ENCODE measurements at places on chromosomes 3 and 15. TPM values are rescaled to one million over a fixed set of nuclear protein-coding genes. Genes with fewer than 3 reads are reported as not detected.
A peak's percentile ranks its signal among the peaks of the same experiment; 100 is the strongest.

- no peak for DNase-seq
Observed at GRCh38 chr3:14322667-14323295, 79.6 kb upstream of the SLC6A6 start.

DNA sequence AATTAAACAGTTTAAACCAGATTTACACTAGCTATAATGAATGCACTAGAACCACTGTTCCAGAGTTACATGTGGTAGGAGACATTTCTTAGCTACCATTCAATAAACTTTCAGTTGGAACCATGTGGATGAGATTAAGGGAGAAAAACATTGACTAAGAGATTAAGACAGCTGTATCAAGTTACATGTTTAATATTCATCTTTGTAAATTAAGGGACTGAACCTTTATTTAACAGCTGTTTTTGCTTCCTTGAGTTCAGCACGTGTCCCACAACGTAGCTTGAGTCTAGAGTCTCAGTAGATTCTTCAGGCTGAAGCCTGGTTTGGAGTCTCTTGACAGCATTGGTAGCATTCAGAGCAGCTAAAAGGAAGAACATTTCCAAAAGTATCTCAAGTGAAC is 27.2 kb upstream of the CFAP44 start:
- DNase-seq, result no peak

GRCh38 chr3:114093016-114093380 is 36.5 kb downstream of the QTRT2 start:
- DNase-seq, result no peak

DNA sequence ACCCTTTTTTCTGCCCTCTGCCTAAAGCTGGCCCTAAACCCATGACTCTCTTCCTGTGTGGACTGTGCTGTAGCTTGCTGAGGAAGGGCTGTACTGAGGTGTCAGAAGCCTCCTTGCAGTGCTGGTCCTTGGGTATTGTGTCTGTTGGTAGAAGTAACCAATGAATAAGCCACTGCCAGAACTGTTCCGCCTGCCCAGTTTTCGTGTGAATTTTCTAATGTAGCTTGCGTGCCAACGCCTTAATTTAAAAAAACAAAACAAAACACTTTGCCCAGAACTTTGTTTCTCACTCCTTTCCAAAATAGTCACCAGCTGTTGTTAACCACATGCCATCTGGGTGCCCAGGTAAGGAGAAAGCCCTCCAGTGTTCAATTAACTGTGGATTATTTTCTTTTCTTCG is 101.9 kb downstream of the KLHL25 start:
- DNase-seq, result no peak

- DNase-seq, result peak; percentile 22
Observed at GRCh38 chr15:72227720-72228119, 3.3 kb downstream of the PKM start.

DNA sequence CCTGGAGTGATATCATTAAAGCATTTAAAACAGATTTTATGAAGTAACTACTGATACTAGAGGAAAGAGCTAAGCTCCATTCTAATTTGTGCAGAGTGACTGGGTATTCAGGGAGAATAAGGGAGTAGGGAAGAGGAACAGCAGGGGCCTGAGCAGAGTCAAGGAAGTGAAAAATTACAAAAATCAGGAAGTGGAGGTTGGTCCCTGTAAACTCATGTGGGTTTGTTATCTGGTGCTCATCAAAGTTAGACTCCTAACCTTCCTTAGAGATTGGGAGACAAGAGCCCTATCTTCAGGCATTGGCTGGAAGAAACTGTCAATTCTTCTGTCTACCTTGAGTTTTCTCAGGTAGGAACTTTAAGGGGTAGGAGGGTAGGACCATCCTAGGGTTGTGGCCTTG is 82.5 kb downstream of the NEK11 start:
- DNase-seq, result no peak

DNA sequence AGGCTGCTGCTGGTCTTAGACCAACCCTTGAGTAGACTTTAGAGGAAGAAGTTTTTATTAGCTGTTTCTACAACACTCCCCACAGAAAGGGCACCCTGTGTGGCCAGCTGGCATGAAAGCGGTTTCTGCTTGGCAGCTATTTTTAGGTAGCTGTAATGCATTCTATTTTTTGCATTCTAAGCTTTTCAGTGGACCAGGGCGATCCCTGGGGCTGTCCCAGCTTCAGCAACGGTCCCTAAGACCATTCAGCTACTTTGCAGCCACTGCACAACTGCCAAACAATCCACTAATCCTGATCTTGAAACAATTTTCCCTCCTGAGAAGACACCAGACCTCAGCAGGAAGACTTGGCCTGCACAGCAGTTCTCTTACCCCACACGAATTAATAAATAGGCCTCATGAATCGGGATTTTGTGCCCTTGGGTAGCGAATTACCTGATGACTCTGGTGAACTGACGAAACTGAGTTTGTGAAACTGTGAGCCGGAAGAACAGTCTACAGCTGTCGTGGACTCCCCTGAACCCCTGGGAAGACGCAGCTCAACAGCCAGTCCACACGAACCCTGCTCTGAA is 14.6 kb upstream of the TFRC start:
- DNase-seq, result peak; percentile 76

- DNase-seq, result no peak
Observed at GRCh38 chr3:174581558-174581957, 277.6 kb upstream of the NAALADL2 start.

DNA sequence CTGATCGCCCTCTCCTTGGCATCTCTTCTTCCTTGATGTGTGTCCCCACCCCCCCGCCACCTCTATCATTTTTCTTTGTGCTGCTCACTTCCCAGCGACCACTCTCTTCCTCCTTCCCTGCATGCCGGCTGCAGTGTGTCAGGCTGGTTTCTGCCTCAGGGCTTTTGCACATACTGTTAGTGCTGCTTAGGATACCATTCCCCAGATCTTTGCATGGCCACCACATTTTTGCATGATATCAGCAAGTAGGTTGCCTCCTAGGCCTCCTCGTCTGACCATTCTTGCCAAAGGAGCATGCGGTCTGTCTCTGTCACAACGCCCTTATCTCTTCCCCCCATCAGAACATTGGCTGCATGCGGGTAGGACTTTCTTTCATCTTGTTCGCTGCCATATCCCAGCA is 12.5 kb downstream of the FBLN2 start:
- no peak for DNase-seq

DNA sequence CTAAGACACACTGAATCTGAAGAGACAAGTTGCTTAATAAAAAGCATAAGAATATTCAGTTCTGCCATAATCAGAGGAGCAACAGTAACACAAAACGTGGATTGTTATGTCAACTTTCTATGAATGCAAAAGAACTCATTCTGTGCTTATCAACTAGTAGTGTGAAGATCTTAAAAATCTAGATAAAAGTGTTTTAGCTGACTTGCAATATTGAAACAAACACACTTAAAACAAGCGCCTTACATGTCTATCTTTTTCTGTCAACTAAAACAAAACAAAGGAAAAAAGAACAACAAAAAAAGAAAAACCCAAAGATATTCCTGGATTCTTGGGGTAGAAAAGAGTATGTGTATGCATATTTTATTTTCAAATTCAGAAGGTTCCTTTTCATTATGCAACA is 37.7 kb downstream of the TASOR start:
- DNase-seq, result no peak

GRCh38 chr15:98433856-98434255 is 214.5 kb upstream of the IGF1R start:
- no peak for DNase-seq

DNA sequence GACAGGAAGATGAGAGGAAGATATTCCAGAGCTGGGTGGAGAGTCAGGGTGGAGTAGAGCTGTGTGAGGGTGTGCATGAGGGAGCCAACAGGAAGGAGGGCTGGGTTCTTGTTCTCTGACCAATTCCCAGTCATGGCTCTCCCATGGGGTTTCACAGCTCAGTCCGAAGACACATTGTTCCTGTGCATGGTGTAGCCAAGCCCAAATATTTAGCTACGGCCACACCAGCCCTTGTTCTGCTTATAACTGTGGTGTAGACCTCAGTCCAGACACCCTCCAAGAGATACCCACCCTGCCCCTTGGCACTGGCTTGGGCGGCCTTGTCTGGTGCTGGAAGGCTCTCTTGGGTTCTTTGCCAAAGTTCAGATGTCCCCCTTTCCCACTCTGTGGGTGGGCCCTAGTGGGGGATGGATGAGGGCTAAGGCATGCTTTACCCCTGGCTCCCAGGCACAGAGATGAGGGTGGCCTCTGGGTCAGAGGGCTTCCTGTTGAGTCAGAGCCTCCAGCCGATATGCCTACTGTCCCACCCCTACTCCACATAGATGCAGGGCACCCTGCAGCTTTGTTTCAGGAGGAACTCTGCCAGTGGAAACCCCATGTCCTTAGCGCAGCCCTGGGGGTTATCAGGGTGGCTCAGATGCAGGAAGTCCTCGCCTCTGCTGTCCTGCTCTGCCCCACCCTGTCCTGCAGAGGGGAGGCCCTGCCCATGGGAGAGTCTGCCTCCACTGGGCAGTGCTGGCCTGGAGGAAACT is 271.2 kb upstream of the CTDSPL start:
- DNase-seq, result peak; percentile 62

DNA sequence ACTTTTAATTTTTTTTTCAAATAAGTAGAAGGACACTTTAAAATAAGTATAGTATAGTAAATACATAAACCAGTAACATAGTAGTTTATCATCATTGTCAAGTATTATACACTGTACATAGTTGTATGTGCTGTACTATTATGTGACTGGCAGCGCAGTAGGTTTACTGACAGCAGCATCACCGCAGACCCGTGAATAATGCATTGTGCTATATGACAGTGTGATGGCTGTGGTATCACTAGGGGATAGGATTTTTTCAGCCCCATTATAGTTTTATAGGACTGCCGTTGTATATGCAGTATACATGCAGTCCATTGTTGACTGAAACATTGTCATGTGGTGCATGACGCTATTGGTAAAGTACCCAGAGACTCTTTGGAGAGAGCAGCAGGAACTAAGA is 306.5 kb downstream of the SQOR start:
- DNase-seq, result no peak

DNA sequence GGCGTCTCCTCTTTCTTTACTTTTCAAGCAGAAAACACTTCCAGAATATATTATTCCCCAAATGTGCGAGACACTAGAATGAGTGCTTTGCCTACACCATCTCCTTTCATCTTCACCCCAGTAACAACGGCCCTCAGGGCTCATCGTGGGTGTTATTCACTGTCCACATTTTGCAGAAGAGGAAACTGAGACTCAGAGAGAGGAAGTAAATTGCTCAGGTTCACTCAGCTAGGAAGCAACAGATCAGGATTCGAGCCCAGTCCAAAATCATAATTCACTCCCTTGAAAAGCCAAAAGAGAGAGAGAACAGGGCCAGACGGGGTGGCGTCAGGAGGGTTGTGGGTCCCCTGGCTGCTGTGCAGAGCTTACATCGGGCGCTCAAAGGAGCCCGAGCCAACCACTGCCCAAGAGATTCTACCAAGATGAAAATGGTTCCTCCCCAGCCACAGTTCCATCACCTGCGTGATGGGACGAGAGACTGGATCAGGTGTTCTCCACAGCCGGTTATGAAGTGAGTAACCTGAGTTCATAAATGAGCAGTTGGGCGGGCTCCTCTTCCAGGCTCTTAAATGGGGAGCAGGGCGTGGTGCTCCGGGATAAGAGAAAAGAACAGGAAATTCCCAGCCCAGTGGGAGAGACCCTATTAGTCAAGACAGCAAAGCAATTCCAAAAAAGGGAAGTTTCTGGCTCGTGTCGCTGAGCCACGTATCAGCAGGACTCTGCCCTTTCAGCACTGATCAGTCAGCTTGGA is 48.6 kb upstream of the FLNB start:
- peak; percentile 85 for DNase-seq

- DNase-seq, result peak; percentile 51
Observed at GRCh38 chr3:99023590-99024192, 122.2 kb upstream of the DCBLD2 start.

DNA sequence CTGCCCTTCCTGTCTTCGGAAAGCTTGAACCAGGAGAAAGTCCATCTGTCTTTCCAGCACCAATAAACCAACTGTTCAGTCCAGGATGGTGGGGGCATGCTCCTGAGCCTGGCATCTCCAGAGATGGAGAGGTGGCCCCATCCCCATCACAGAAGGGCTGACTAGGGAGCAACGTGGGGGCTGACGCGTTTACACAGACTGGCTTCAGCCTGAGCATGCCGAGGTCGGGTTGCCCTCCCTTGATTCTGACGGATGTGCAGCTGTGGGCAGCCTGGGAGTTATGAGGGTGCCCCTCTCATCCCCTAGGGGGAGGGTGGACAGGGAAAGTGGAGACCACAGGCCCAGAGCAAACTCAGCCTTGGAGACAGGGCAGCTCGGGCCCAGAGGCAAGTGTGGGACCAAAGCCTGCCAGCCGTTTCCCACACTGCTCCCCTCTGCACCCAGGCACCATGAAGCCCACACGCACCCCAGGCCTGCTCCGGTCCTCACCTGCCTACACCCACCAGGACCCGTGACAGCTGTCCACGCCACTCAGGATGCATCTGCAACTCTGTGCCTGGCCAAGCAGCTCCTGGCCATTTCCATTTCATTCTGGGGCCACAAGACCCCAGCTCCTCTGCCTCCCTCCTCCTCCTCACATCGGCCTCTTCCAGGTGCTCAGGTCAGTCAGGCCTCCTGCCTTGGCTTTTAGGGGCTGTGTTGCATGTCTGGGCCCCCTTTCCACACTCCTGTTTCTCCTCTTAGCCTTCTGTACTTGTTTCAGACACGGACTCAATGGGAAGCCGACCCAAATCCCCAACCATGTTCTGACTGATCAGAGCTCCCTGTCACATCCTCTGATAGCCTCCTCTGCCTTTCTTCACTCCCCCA is 48.2 kb upstream of the SLC41A3 start:
- no peak for DNase-seq

GRCh38 chr15:75570126-75570845 is 8.8 kb downstream of the PTPN9 start:
- DNase-seq, result peak; percentile 46

DNA sequence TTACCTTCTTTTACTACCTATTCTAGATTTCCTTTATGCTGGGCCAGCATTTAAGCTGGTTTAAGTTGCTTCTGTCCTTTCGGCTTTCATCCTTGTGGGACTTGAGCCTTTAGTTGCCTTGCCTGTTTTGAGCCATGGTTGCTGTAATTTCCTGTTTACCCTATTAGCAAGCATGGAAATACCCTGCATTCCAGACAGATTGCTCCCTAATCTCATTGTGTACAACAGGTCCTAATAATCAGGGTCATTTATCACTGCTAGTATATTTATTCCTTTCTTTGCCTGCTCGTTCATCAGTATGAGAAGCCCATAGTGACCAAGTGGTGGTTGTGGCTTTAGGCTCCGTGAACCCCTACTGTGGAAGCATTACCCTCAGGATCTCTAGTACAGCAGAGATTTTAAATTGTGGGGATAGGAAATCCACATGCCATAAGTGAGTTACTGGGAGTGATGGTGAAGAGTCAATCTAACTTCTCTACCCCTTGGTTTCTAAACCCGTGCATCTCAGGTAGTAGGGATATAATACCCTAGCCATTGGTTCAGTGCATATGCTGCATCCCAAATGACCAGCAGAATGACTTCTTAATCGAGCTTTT is 31.9 kb downstream of the NCK1 start:
- no peak for DNase-seq

GRCh38 chr3:102113421-102114041 is 264.2 kb downstream of the NFKBIZ start:
- no peak for DNase-seq

CD47 gene
- total RNA-seq, result 67.7 TPM

CMTM8 gene
- total RNA-seq, result 0.53 TPM

TRIM71 gene
- total RNA-seq, result 0.18 TPM
